ENCODE measurements at places on chromosomes 4 and X.
A peak's percentile ranks its signal among the peaks of the same experiment; 100 is the strongest.

- no peak for DNase-seq
Measured at GRCh38 chrX:41317477-41318208, 16.3 kb upstream of the DDX3X start.

DNA sequence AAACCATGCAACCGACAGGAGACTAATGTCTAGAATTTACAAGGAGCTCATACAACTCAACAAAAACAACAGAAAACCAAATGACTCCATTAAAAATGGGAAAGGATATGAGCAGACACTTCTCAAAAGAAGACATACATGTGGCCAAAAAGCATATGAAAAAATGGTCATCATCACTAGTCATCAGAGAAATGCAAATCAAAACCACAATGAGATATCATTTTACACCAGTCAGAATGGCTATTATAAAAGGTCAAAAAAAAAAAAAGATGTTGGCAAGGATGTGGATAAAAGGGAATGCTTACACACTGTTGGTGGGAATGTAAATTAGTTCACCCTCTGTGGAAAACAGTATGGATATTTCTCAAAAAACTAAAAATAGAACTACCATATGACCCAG is 50.5 kb upstream of the CHRDL1 start:
- DNase-seq = no peak

GRCh38 chrX:23953908-23954269 is 46.1 kb downstream of the CXorf58 start:
- DNase-seq = no peak

- DNase-seq = no peak
Measured at GRCh38 chr4:152352215-152352614, 183.7 kb downstream of the FBXW7 start.

DNA sequence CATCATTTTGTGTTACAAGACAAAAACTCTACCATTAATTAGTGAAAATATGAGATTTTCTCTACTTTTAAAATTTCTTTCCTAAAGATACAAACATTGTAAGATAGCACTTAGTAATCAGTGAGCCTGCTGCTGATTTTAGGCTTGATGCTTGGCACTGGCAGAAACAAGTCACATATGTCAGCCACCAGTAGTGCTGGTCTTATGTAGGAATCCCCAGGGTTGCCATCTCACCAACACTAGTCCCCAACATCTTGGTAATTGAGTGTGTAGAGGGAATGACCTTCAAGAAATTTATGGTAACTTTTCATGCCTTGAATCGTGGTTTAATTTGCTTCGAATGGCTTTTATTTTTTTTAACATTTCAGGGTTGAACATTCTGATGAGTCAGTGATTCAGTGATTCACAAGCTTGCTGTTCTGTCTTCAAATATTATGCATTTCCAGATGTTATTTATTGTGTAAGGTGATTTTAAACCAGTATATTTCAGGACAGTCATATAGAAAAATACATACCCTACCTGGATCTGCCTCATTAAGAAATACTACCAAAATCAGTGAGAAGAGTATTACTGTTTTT is 11.9 kb downstream of the EXOC1 start:
- DNase-seq = peak; percentile 16

DNA sequence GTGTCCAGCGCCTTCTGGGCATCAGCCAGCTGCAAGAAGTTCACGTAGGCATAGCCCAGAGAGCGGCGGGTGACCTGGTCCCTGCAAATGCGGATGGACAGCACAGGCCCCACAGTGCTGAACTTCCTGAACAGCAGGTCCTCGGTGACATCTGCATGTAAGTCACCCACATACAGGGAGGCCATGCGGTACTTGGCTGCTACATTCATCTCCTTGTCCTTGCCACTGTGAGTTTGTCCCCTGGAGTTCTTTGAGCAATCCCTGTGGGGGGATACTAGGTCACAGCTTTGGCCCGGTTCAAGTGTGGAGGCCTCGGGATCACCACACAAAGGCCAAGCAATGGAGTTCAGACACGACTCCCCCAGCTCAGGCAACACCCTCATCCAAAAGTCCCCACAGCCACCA is 776 bp downstream of the PABPC4L start:
- no peak for DNase-seq

DNA sequence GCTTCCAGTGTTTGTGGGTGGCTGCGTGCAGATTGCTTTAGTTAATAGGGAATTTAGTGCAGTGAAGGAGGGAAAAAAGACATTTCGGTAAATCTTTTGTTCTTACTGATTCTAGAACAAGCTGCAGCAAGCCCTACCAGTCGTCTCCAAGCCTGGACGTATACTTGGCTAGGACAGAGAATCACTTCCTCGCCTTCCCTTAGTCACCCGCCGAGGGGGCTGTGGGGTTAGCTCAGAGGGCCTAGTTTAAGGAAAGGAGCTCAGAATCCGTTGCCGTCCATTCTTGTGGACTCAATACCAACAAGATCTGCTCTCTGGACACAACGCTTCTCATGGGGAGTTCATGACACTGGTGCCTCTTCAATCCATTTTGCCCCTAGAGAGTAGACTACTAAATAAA is 36.3 kb upstream of the FAT1 start:
- no peak for DNase-seq

DNA sequence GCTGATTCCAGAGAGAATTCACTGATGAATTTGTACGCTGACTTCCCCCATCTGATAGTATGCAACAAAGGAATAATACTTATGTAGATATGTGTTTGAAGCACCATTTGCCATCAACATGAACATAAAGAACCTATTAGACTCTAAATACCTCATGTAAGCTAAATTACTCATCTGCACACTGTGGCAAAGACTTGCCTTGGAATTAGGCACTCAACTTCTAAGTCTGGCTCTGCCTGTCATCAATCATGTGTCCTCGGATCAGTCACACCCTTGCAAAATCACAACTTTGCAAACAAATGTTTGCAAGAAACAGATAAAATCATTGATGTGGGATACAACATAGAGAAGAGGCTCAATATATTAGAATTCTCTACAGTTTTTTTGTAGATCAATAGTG is 169.9 kb upstream of the LDB2 start:
- no peak for DNase-seq

- DNase-seq = no peak
Measured at GRCh38 chr4:176545872-176546271, 226.1 kb downstream of the SPCS3 start.

GRCh38 chr4:99126376-99126775 is 17.7 kb downstream of the ADH4 start:
- no peak for DNase-seq

- DNase-seq = no peak
Measured at GRCh38 chr4:54614149-54614548, 43.6 kb upstream of the KIT start.

GRCh38 chr4:61541459-61541858 is 341.3 kb downstream of the ADGRL3 start:
- no peak for DNase-seq

DNA sequence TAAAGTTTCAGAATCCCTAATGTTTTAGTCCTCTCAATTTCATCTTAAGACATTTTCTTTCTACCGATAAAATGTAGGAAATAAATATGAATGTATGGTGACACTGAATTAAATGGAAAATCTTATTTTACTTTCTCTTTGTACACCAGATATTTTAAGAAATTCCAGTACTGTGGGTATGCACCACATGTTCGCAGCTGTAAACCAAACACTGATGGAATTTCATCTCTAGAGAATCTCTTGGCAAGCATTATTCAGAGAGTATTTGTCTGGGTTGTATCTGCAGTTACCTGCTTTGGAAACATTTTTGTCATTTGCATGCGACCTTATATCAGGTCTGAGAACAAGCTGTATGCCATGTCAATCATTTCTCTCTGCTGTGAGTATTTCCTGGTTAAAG is 26.9 kb downstream of the C4orf46 start:
- DNase-seq = no peak

DNA sequence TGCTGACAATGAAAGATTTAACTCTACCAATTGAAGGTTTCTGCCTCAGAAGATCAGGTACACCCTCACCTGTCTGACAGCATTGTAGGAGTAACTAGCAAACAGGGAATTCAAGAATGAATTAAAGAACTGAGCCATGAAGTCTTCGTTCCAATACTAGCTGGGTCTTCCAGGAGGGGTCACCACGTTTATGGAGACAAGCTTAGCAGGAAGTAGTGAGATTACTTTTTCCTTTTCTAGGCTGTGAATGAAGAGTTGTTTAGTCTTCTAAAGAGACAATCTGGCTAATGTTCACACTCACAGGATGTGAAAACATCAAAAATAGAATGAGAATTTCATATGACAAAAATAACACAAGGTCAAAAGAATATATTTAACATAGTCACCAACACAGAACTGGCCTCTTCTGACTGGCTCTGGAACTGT is 54.9 kb downstream of the REELD1 start:
- no peak for DNase-seq

DNA sequence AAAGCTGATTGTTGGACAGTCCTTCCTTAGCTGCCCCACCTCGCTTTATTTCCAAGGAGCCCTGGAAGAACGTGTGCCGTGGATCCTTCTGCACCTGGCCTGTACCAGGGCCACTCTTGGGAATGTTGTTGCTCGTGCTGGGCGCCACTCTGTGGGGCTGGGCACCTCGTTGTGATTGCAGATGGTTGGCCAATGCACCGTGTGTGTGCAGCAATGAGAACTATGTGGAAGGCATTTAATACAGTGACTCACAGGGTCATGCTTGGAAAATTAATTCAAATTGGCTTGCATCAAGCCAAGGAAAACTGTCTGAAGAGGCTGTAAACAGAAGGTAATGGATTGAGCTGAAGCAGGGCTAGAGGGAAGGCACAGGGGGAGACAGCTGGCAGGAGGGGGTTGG is 37.0 kb upstream of the CD99L2 start:
- DNase-seq = no peak

DNA sequence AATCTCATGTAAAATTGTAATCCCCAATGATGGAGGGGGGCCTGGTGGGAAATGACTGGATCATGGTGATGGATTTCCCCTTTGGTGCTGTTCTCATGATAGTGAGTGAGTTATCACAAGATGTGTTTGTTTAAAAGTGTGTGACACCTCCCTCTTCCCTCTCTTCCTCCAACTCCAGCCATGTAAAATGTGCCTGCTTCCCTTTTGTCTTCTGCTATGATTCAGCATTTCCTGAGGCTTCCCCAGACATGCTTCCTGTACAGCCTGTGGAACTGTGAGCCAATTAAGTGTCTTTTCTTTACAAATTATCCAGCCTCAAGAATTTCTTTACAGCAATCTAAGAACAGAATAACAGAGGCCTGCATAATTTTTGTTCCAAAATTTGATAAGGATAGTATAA is 85.2 kb downstream of the ANAPC10 start:
- DNase-seq = no peak

GRCh38 chr4:32607978-32608377 is 1887.8 kb downstream of the PCDH7 start:
- no peak for DNase-seq

Data from RWPE1 (cell line).